ENCODE measurements at places on chromosomes 2 and 18.

- no peak for DNase-seq
Measured at GRCh38 chr2:42804338-42804737, 12.0 kb upstream of the HAAO start.

DNA sequence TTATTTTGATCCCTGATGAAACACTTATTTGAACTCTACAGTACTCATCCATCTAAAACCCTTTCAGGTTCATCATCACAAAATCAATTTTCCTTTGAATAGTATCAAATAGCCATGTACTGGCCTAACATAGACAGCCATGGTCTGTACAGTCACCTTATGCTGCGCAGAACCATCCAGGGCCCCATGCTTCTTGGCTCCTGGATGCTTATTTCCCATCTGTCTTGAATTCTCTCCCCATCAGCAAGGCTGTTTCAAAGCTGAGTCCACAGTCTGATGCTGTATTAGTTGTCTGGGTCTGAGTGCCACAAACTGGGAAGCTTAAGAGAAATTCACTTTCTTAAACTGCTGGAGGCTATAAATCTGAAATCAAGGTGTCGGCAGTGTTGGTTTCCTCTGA lies 290.2 kb downstream of the OSR1 start:
- no peak for DNase-seq

- no peak for DNase-seq
Measured at GRCh38 chr2:146874260-146874658, 970.6 kb upstream of the ACVR2A start.

DNA sequence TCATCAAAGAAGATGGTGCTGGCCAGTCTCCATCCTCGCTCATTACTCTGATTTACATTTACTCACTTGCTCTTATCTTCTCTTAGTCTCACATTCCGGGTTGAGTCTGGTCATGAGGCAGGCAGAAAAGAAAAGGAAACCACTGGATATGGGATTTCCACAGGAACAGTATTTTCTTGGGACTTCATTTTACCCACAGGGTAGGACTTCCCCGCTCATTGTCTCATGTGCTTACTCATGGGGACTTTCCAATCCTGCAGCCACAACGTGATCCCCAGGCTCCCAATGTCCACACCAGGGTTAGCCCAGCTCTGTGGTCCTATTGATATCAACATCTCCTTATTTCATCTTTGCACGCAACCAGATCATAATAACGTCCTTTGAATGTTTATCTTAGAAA lies 373.8 kb downstream of the TMEM182 start:
- DNase-seq, result no peak

DNA sequence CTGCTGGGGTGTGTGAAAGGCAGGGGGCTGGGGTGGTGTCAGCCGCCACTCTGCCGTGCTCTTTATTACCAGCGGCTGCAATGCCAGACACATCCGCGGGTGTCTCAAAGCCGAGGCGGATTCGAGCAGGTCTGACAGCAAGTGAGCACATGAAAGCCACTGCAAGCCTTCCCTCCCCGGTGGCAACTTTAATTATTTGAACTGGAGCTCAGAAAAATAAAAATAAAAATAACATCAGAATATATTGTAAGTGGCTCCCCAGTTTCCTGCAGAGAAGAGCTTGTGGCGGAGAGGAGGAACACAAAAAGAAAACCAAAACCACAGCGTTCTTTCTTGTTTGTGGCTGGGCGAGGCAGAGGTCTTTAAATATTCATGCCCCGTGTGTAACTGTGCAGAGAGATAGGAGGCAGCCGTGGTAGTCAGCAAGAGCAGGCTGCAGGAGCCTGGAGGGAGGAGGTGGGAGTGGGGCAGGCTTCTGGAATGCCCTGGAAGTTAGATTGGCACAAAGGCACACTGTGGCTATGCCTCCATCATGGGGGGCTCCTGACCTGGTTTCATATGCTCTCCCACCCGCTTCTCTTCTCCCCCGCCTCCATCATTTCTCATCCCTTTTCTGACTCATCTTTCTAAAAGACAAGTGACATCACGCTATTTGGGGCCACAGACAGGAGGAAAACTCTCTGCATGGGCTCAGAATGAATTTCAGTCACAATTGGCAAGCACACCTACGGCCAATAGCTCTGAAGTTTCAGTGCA lies 199.8 kb downstream of the CLIP4 start:
- DNase-seq, result peak; percentile 21

DNA sequence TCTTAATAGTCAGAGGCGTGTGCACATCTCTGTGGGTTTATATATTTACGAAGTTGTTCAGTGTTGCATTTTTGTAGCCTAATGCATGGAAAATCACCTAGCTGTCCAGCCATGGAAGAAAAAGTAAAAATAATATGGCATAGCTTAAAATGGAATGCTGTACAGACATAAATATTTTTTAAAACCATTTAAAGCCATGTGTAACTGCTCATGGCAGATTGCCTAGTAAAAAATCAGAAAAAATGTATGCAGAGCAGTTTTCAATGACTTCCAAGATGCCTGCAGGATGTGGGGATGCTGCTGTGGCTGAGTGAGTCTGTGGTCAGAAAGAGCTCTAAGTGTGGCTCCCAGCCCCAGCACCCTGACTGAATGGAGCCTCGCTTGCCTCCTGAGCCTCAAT lies 64.8 kb upstream of the ALKAL2 start:
- DNase-seq, result no peak

DNA sequence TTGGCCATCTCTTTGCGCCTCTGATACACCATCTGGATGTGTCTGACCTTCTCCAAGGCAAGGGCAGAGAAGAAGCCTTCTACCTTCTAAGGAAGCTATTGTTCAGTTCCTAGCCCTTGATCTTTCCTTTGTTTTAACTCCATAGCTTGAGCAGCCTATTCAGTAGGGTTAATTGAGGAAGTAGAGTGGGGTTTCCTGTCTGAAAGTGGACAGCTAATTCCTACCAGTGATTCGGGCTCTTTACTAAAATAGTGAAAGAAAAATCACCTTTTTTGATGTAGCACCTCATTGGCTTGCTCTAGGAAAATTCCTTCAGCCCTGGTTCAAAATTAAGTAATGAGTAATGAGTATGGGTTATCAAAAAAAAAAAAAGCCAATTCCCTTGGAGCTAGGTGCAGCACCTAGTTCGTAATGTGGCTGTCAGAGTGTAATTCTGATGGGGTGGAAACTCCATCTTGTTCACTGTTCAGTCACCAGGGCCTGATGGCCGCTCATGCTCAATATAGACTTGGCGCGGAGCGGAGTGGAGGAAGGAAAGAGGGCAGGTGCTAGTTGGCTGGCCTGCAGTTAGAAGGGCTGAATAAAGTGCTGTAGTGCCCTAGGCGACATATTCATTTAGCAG lies 2.9 kb upstream of the MGAT5 start:
- no peak for DNase-seq

GRCh38 chr18:64322189-64322588 lies 173.3 kb upstream of the LINC00305 start:
- DNase-seq, result no peak

DNA sequence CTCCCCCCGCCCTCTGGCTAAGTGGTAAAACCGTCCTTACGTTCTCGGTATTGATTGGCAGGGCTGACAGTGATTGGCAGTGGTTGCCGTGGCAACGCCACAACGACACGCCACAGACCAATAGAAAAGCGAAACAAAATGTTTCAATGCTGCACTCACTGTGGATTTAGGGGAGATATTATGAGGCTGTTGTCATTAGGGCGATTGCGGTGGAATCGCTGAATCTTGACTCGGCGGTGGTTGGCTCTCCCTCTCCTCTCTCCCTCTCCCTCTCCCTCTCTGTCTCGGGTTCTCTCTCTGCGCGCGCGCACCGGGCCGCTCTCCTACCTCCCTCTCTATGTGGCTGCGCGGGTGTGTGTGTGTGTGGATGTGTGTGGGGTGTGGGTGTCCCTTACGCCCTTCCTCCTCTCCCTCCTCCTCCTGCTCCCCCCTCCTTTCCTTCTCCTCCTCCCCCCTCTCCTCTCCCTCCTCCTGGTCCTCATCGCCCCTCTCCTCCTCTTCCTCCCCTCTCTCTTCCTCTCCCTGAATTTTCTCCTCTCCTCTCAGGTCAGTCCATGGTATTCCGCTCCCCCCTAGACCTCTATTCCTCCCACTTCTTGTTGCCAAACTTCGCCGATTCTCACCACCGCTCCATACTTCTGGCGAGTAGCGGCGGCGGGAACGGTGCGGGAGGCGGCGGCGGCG lies at the start of gene SIX3:
Gene SIX3 (plus strand): TSS at position 152 of the 684 bp plus-strand sequence. CDS start 403 bp downstream, at position 555.
- DNase-seq, result no peak

- no peak for DNase-seq
Measured at GRCh38 chr2:74290066-74290465, 53.1 kb downstream of the SLC4A5 start.

DNA sequence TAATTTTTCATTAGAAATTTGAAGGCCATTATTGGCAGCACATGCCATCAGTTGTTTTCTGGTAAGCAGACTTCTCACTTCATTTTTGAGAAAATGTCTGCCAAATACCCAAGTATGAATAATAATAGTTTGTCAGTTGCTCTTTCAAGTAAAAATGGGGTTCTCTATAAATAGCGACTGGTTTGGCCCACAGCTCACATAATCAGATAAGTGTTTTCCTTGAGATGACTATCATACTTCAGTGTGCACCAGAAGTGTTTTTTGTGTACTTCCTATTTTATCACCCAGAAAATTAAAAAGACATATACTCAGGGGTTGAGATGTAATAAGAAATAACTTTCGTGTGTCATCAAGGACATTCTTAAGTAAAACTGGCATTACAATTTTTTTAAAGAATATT lies 147.1 kb downstream of the PHLPP1 start:
- DNase-seq, result no peak

- DNase-seq, result no peak
Measured at GRCh38 chr2:86464652-86465051, 23.5 kb downstream of the KDM3A start.

GRCh38 chr2:18479947-18480369 lies 80.5 kb downstream of the RDH14 start:
- DNase-seq, result no peak

- DNase-seq, result no peak
Measured at GRCh38 chr2:165518611-165519010, 49.1 kb downstream of the CSRNP3 start.

- no peak for DNase-seq
Measured at GRCh38 chr2:1756456-1756855, 12.1 kb upstream of the PXDN start.

DNA sequence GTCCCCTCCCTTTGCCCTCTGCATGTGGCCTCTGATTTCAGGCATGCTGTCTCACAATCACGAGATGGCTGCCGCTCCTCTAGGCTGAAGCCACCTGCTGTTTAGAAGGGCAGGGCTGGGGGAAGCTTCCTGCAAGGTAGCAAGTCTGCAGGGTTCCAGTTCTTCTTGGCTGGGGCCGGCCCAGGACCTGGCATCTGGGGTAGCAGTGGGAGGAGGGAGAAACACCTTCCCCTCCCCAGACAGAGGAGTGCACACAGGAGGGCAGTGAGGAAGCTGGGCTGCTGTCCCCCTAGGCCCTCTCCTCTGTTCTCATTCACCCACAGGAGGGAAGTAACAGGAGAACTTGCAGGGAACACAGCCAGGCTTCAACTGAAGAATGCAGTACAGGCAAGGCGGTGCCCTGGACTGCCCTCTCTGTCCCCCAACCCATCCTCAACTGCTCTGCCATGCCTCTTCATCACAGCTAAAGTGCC lies 345.9 kb upstream of the HS6ST1 start:
- no peak for DNase-seq

- no peak for DNase-seq
Measured at GRCh38 chr2:105308382-105309146, 21.0 kb downstream of the TGFBRAP1 start.

GRCh38 chr2:184215745-184216144 lies 382.6 kb upstream of the ZNF804A start:
- DNase-seq, result no peak

GRCh38 chr2:29527947-29528346 lies 393.4 kb downstream of the ALK start:
- no peak for DNase-seq

DNA sequence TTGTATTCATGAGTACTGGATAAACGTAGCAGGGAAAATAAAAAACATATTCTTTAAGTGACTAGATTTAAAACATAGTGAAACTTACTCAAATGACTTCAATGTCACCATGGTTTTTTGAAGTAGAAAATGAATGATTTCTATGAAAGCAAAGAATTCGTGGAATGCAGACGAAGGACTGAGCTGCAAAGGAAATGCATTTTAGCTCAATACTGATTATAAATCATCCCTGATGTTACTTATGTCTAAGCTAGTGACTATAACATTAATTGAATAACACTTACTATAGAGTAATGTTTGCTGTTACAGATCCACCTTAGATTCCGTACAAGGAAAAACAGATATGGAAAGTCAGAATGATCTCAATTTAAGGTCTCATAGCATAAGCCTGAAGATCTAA lies 1257.7 kb upstream of the CDH2 start:
- DNase-seq, result no peak

- DNase-seq, result no peak
Measured at GRCh38 chr2:128834880-128835252, 516.2 kb upstream of the HS6ST1 start.

DNA sequence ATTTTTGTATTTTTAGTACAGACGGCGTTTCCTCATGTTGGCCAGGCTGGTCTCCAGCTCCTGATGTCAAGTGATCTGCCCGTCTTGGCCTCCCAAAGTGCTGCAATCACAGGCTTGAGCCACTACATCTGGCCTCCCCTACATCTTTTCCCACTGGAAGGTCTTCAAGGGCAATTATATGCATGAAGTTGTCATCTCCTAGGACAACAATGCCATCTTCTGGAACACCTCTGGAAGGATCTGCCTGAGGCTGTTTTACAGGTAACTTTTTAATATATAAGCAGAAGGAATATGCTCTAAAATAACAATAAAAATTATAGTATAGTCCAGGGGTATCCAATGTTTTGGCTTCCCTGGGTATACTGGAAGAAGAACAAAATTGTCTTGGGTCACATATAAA lies 321.4 kb downstream of the AFF3 start:
- no peak for DNase-seq

GRCh38 chr18:35409911-35410310 lies 32.8 kb upstream of the ZNF396 start:
- DNase-seq, result no peak

DNA sequence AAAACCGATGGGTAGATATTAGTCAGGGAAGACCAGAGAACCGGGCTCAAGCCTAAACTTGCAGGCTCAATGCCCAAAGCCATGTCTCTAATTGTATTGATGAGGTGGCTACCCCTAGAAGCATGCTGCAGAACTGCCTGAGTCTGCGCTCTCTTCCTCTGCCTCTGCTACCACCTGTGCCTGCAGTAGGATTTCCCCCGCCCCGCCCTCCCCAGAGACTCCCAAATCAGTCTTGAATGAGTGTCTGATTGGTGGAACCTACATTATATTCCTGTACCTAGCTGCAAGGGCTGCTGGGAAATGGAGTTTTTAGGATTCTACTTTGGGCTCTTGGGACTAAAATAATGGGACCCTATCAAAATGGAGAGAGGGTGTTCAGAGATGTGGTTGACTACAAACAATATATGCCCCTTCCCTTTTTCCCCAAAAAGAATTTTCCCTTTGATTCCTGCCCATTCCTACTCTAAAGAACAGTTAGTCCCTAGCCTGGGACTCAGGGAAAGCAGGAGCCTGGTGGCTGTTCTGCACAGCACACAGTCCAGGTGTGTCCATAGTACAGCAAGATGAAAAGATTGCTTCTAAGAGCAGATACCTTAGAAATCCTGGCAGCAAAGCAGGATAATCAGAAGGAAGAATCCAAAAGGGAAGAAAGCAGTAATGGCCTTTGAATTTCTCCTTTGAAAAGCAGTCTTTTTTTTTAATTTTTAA lies 12.5 kb downstream of the GRP start:
- DNase-seq, result no peak

Data from activated CD4-positive, alpha-beta T cell treated with anti-CD3 and anti-CD28 coated beads, Interleukin-2, amount 50 U/mL, for 4 hours (primary cell).